Activated CD8-positive, alpha-beta memory T cell treated with anti-CD3 and anti-CD28 coated beads for 4 hours (primary cell): ENCODE measurements at places on chromosomes 6 and 20.

DNA sequence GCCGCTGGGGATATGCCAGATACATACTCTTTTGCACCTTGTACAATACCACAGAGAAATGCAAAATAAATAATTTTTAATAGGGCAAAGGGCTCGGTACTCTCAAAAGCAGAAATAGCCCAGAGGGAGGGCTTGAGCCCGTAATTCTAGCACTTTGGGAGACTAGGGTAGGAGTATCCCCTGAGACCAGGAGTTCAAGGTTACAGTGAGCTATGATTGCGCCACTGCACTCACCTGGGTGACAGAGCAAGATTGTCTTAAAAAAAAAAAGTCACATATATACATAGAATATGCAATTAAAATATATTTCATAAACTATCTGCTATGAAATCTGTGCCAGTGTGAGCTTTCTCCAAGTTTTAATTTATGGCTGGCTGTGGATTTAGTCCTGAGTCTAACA, 818 bp upstream of the TRMT11 start:
- DNase-seq, result no peak

GRCh38 chr20:46333161-46333991, 25.1 kb upstream of the CDH22 start:
- no peak for DNase-seq

- DNase-seq, result no peak
These were observed 168.9 kb upstream of the CENPW start for GRCh38 chr6:126170978-126171382.

DNA sequence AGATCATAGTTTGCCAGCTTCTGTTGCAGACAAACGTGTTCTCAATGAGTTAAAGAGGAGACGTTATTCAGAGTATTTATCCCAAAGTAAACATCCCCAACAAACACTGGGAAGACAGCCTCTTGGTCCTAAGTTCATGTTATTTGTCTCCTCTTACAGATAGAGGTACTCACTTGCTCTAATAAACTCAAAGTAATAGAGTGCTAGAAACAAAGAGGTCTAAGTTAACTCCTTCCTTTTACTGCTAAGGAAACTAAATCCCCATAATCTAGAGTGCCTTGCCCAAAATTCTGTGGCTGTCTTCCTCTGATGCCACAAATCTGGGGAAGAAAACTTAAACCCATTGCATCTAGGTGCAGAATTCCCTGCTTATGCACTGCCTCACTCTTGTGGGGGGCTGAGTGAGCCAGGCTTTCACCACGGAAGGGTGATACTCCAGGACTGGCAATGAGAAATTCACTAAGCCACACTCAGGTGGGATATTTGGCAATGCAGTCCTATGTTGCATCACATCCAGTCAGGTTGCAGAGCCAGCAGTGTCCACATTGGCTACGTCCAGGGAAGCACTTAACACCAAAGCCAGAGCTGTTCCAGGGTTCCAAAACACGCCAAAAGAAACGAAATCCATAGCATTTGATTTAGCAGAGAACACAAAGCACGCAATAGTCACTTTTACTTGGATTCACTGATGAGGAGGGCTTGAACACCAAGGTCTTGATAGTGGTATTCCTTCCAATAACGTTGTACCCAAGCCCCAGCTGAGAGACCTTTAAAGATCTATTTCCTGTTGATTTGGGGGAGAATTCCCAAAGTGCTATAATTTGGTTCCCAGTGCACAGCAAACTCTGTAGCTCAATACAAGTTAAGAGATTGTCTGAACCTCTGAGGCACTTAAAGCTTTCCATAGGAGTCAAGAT, 81.0 kb upstream of the FOXQ1 start:
- DNase-seq, result no peak

GRCh38 chr6:42125231-42125630, 17.2 kb downstream of the C6orf132 start:
- DNase-seq, result no peak

GRCh38 chr6:111280445-111280955, 193.2 kb downstream of the SLC16A10 start:
- DNase-seq, result no peak

- DNase-seq, result no peak
These were observed 171.1 kb upstream of the SPTLC3 start for GRCh38 chr20:12837646-12838045.

- no peak for DNase-seq
These were observed 121.4 kb downstream of the REV3L start for GRCh38 chr6:111361648-111362047.

DNA sequence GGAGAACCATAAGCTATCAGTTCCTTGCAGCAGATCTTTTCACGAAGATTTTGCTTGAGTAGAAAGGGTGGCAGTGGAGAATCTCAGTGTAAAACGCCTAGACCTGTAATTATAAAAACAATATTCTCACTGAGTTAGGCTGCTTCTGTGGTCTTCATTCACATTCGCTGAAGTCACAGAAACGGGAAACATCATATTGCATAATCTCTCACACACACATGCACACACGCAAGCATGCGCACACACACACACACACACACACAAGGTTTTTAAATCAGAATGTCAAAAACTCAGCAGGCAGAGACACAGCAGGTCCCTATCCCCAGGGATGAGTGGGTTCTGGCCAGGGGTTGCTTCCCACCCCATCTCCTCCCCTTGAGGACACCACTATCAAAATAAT, 175.5 kb downstream of the ATXN1 start:
- DNase-seq, result no peak

GRCh38 chr20:2005831-2006426, 12.1 kb upstream of the PDYN start:
- DNase-seq, result peak; percentile 2

DNA sequence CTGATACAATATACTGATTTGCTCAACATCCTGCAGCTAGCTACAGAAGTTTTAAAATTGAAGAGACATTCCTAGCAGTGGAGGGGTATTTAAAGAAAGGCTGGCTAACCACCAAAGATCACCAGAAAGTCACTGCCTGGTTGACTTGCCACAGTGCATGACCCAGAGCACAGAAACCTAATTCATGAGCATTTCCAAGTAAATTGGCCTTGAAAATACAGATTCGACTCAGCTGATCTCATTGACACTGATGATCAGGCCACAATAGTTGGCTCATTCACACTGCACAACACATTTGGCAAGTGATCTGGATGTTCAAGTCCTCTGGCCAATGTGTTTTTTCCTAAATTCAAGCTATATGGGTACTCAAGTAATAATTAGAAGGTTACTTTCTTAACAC, 13.3 kb upstream of the TDRD6 start:
- no peak for DNase-seq

DNA sequence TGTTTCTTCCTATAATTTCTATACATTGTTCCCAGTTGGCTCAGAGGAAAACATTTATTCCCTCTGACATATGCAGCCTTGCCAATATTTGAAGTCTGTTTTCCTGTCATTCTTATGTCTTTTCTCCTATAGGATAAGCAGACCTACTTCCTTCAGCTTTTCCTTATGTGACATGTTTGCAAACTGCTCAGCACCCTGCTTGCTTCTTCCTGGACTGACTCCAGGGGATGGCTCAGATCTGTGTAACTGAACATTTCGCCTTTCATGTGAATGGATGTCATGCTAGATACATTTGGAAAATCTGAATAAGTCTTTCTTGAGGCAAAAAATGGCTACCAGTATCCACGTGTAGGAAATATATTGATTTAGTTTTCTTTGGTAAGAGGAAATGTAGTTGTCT, 113.2 kb downstream of the CARMIL1 start:
- no peak for DNase-seq

GRCh38 chr20:18585134-18585533, 2.7 kb upstream of the DTD1 start:
- DNase-seq, result no peak

DNA sequence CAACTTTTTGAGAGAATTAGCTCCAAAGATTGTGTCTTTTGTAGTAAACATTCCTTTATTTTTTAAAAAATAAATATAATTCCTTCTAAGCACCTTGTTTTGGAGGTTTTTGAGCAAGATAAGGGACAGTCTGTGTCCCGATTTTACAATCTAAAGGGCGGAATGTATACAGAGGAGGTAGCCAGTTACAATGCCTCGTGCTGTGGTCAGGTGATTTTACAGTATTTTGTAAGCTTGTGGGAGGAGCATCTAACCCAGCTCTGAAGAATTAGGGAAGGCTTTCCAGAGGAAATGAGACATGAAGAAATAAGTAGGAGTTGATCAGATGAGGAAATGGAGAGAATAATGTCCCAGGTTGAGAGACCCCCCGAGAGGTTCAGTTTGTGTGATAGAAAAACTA, 1.3 kb downstream of the HINT3 start:
- DNase-seq, result no peak

DNA sequence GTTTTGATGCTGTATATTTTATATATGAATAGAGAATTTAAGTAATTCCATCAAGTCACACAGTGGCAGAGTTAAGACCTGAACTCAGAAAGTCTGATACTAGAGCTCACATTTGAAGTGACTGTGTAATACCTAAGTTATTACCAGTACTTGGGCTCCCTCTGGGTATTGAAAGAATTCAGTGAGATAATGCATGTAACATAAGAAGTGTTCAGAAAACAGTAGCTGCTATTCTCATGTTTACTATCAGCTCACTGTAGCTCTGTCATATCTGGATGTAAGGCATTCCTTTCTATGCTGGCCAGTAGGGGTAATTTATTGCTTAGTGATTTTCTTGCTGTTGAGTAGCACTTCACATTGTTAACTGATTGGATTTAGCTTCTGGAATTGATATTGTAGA, 44.6 kb downstream of the NKX2-4 start:
- no peak for DNase-seq

GRCh38 chr20:61526907-61527306, 274.8 kb downstream of the CDH4 start:
- DNase-seq, result no peak

GRCh38 chr20:45971425-45971674, 653 bp downstream of the ZNF335 start:
- no peak for DNase-seq

DNA sequence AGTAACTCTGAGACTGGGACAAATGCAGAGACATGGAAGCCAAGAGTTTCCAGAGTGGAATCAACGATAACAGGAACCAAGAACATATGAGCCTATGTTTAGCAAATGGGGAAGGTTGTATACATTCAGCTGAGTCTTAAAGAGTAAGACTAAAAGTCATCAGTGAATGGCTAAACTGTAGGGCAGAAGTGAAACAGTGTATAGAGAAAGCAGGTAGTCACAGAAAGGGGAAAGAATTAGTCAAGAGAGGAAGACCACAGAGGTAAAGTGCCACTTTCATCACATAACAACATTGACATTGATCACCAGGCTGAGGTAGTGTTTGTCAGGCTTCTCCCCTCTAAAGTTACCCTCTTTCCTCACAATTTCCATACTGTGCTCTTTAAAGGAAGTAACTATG, 306.5 kb upstream of the SPTLC3 start:
- DNase-seq, result no peak

DNA sequence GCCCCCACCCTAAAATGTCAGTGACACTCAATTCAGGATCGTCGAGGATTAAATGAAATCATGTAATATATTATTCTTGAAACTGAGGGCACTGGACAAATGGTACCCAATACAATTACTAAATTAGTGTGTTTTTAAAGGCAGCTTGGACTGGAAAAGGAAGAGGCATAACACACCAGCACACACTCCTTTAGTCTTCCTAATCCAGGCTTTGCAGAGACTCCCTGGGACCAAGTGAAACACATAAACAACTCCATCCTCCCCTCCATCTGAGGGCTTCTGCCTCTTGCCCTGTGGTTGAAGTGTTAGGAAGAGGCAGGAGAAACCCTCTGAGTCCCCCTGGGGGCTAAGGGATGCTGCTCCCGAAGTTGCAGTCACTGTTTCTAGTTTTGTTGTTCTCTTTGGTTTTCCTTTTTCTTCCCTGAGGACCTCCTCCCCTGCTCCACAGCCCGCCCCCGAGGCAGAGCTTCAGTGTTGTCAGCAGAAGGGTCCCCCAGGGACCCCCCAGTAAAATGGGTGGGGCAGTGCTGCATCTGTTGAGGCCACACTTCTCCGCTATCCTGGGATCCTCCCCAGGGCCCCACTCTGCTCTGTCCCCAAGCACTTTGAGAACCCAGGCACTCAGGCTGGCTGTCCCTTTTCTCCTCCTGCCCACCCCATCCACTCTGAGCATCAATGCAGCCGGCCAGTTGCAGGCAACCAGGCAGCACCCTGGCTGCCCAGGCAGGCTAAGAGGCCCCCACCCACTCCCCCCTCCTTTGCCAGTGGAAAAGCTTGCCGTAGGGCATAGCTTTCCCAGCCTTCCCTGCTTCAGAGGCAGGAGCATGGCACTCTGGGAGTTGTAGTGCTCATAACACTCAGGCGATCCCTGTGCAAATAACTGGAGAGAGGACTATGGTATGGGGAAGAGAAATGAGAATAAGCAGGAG, 5.9 kb downstream of the TMEM63B start:
- DNase-seq, result no peak

DNA sequence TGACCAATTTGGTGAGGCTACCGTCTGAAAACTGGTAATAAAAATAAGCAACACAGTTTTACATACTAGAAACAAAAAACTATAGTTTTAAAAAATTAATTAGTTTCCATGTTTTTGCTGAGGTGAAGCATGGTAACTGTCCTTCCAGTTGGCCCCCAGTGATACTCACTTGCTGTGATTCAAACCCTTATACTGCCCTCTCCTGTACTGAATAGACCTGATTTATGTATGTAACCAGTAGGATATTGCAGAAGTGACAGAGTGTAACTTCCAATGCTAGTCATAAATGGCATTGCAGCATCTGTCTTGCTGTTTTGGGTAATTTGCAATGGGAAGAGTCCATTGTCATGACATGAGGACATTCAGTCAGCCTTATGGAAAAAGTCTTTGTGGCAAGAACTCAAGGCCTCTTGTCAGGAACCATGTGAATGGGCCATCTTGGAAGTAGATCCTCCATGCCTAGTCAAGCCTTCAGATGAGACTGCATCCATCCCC, 8.9 kb upstream of the CHD6 start:
- no peak for DNase-seq

DNA sequence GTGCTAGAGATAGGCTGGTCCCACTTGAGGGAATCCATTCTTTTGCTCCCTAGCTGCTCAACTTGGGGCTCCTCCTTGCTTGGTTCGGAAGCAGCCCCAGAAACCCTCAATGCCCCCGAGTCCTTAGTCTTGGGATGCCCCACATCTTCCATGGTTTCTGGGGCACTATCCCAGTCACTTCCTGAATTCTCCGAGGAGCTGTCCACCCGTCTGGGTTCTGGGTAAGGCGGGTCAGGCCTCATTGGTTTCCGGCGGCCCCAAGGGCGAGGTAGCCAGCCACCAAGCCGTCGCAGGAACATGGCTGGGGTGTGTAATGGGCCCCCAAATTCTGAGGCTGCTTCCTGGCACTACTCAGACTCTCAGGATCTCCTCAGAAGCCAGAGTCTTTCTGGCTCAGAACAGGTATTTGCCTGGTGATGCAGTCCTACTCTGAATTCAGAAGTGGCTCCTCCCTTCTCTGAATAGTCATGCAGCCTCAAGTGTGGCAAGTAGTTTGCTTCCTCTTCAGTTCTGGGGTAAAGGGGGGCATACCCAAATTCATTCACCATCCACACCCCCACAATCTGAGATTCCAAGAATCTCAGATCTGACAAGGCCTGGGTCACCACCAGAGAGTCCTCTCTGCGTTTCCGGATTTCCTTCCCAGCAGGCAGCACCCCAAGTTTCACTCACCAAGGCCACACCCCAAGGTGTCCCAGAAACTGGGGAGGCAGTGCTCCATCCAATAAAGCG, 763 bp downstream of the C6orf47 start:
- no peak for DNase-seq
